ENCODE measurements at places on chromosomes 12 and 14.

DNA sequence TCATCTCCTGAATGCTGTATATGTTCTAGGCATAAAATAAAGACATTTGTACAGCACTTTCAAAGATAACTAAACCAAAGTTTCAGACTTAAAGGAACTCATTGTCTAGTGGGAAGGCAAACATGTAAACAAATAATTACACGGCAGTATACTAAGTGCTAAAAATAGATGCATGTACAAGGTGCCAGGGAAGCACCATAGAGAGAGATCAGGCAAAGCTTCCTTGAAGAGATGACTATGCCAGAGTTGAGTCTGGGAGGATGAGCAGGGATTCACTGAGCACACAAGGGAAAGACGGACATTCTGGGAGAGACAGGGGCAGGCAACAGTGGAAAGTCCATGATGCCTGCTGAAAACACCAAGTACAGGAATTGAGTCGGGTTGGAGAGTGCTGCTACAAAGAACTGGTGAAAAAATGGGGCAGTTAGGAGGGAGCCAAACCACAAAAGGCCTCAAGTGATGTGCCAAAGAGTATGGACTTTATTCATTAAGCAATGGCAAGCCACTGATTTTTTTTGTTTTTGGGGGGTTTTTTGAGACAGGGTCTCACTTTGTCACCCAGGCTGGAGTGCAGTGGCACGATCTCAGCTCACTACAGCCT, 26.8 kb downstream of the ANKS1B start:
- no peaks in the 10 kb centered on the region for H3K4me1 ChIP-seq
- H3K27ac ChIP-seq = no peak overlapping the region
- no peaks in the 10 kb centered on the region for H3K36me3 ChIP-seq
- no peak overlapping the region for H3K4me3 ChIP-seq
- no peak for DNase-seq

DNA sequence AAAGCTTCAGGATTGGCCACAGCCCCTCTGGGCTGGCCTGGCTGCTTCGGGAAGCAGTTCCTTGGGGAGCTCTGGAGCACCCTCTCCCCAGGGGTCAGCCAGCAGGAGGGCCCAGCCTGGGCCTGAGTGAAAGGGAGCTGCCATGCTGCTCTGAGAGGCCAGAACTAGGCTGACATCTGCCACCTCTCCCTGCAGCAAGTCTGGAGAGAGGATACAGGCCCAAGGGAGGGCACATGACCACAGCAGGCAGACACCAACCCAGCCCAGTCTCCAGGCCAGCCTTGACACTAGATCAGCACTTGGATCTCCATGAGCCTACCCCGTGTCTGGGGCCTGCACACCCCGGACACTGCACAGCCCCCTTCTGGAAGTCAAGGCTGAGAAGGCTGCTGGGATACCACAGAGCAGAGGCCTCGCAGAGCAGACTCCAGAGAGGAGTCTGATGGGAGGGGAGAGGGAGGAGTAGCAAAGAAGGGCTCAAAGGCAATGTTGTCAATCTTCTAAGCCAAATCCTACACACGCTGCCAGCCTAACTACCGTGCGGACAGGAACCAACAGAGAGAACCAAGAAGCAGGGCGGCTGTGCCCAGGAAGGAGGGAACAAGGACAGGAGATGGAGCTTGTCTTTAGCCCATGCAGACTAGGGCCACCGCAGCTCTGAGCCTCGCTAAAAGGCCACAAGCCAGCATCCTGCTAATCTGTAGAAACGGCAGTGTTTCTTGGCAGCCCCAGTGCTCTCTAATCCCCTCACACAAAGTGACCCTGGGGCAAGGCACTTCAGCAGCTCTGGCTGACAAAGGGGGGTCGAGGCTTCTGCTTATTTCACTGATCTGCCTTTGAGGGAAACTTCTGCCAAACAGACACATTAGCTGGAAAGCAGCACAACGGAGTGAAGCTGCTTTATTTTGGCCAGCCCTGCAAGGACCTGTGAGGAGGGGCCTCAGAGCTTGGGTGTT, 12.9 kb downstream of the COL2A1 start:
- no peak overlapping the region for H3K27ac ChIP-seq
- DNase-seq = no peak
- H3K36me3 ChIP-seq = no peaks in the 10 kb centered on the region
- no peak overlapping the region for H3K4me3 ChIP-seq
- no peaks in the 10 kb centered on the region for H3K4me1 ChIP-seq

GRCh38 chr14:55448141-55448614, 7.8 kb upstream of the TBPL2 start:
- H3K27ac ChIP-seq = no peak overlapping the region
- no peaks in the 10 kb centered on the region for H3K4me1 ChIP-seq
- no peak overlapping the region for H3K4me3 ChIP-seq
- DNase-seq = no peak
- no peaks in the 10 kb centered on the region for H3K36me3 ChIP-seq
- H3K27me3 ChIP-seq = no peaks in the 10 kb centered on the region

DNA sequence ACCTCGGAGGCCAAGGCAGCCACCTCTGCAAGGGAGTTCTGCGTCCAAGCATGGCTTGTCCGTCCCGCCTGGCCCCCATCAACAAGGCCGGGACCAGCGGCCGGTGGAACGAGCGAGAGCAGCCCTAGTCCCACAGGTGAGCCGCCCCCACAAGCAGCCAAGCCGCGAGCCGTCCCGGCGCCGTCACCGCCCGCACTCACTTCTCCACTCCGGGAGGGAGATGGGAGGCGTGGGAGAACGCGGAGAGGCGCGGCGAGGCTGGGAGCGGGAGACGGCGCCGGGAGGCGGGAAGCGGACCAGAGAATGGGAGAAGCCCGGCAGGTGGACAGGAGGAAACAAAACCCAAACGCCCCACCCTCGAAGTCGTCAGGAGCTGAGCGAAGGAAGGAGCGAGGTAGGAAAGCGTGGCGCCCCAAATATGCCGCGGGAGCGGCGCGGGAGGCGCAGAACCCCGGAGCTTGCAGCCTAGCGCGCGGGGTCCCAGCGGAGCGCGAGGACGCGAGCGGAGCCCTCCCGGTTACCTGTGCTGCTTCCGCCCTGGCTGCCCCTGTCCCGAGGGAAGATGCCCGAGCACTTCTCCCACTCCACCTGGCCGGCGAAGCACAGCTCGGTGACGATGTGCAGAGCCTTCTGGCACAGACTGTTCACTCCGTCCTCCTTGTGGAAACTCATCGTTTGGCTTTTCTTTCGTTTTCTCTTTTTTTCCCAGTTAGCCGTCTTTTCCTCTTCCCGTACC, 600 bp downstream of the SYT10 start:
- DNase-seq = peak; percentile 80
- H3K27me3 ChIP-seq = peaks cover 29% of the 10 kb centered on the region
- no peaks in the 10 kb centered on the region for H3K4me1 ChIP-seq
- H3K27ac ChIP-seq = no peak overlapping the region
- peak overlapping the region; percentile 75 for H3K4me3 ChIP-seq
- H3K36me3 ChIP-seq = no peaks in the 10 kb centered on the region

- no peak overlapping the region for H3K4me3 ChIP-seq
Observed at GRCh38 chr14:24072436-24072835, 1.1 kb downstream of the CPNE6 start.

DNA sequence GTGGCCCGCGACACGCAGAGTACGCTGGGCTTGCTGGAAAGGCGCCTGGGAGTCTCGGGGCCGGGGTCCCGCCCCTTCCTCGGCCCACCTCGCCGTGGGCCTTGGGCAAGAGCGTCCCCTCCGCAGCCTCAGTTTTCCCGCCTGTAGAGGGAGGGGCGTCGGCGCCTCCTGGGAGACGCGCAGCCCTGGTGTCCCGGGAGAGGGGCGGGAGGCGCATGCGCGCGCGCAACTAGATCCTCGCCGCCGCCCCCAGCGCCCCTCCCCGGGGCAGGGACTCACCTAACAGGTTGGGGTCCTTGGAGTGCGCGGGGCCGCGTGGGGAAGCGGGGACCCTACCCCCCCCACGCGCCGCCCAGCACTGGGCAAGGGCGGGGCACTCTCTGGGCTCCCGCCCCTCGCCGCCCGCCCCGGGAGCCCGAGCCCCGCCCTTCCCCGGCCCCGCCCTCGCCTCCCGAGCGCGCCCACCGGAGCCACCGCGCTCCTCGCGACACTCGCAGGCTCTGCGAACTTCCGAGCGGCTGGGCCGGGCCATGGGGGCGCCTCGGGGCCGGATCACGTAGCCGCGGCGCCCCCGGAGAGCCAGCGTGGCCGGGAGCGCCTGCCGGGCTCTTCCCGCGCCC, at the start of gene KIF26A:
TSS of gene KIF26A (plus strand) at position 490 of the 620 bp plus-strand sequence. CDS start 136 bp downstream, outside the sequence.
- peak within 1 kb of the TSS; percentile 67 for H3K4me3 ChIP-seq
- DNase-seq = no peak
- peaks cover 25% of the 10 kb centered on the region for H3K4me1 ChIP-seq
- peaks cover 35% of the 10 kb centered on the region for H3K27me3 ChIP-seq
- H3K36me3 ChIP-seq = no peaks in the 10 kb centered on the region
- no peak within 1 kb of the TSS for H3K27ac ChIP-seq

GRCh38 chr14:104150136-104151025, 12.0 kb downstream of the KIF26A start:
- H3K27me3 ChIP-seq = no peaks in the 10 kb centered on the region
- DNase-seq = no peak
- H3K27ac ChIP-seq = no peak overlapping the region
- no peak overlapping the region for H3K4me3 ChIP-seq
- peaks cover 9% of the 10 kb centered on the region for H3K36me3 ChIP-seq
- peaks cover 28% of the 10 kb centered on the region for H3K4me1 ChIP-seq

DNA sequence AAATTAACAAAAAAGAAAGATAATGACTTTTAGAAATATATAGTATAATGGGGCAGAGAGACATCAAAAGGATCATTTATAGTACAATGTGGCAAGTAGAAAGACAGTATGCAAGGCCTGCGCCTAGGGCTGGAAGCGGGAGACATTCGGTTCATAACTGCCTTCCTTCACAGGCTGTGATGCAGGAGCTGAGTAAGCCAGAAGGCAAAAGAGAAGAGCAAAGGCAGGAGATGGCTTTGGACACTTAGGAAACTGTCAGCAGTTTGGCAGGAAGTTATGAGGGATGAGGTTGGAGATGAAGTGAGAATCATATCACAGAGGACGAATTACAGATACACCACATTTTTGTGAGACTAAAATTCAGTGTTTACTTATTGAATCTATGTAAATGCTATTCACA, 97.8 kb downstream of the EPS8 start:
- no peaks in the 10 kb centered on the region for H3K36me3 ChIP-seq
- H3K27ac ChIP-seq = no peak overlapping the region
- no peak for DNase-seq
- no peak overlapping the region for H3K4me3 ChIP-seq
- no peaks in the 10 kb centered on the region for H3K4me1 ChIP-seq

- H3K27ac ChIP-seq = no peak overlapping the region
- no peaks in the 10 kb centered on the region for H3K4me1 ChIP-seq
- no peaks in the 10 kb centered on the region for H3K27me3 ChIP-seq
- no peak overlapping the region for H3K4me3 ChIP-seq
Observed at GRCh38 chr12:9122091-9122609, 6.4 kb upstream of the A2M start.

DNA sequence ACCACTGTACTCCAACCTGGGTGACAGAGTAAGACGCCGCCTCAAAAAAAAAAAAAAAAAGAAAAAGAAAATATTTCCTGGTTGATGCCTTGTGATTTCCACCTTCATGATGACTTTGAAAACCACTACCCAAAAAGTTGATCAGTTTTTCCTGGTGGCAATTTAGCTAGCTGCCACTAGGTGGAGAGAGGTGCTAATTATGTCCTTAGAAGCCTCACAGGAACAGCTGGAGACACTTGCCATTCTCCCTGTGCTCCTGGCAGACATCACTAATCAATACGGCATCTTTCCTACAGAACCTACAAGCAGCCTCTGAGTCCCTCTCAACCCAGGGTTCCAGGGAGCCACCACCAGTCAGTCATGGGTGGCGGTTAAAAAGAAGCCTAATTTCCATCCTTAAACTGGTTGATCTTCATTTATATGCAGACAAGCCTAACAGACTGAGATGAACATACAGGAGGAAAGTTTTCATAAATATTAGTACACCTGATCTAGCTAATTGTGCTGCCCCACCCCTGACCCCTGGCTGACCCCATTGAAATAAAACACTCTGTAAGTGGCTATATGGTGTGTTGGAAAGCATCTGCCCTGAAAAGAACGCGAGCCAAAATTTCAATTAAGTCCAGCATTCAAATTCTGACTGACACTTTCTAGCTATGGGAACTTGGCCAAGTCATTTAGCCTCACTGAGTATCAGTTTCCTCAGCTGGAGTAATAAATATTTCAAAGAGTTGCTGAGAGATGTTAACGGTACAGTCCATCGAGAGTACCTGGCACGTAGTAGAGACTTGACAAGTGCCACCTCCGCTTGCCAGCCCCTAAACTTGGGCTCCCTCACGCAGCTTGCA, 6.2 kb upstream of the OAS1 start:
- H3K36me3 ChIP-seq = no peaks in the 10 kb centered on the region
- no peaks in the 10 kb centered on the region for H3K4me1 ChIP-seq
- DNase-seq = peak; percentile 54
- H3K4me3 ChIP-seq = no peak overlapping the region
- H3K27me3 ChIP-seq = no peaks in the 10 kb centered on the region
- no peak overlapping the region for H3K27ac ChIP-seq

- no peak overlapping the region for H3K4me3 ChIP-seq
- no peaks in the 10 kb centered on the region for H3K36me3 ChIP-seq
- H3K27me3 ChIP-seq = no peaks in the 10 kb centered on the region
- H3K4me1 ChIP-seq = peaks cover 3% of the 10 kb centered on the region
- DNase-seq = no peak
Observed at GRCh38 chr12:108724054-108724889, 7.0 kb downstream of the CORO1C start.

DNA sequence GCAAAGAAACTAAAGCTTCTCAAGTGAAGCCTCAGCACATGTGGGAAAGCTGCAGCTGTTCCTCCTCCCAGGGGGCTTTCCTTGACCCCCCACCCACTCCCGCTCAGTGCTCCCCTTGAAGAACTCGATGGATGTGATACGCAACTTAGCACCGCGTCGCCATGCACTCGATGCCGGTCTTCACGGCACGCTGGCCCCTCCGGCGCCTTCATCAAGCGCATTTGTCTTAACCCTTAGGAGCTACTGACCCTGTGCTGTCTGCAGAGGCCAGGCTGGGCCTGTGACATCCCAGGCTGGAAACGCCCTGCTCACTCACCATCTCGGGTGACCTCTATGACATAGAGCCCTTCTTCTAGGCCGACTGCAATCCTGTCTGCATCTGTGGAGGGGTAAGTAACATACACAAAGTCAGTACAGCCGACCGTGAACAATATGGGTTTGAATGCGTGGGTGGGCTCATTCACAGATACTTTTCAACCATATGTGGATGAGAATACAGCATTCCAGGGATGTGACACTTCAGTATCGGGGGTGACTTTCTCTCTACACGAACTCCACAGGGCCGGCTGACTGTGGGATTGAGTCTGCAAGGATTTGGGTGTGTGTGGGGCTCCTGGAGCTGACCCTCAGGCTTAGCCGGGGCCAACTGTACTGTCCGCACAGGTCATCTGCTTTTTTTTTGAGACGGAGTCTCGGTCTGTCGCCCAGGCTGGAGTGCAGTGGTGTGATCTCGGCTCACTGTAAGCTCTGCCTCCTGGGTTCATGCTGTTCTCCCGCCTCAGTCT, 23.1 kb downstream of the AMN start:
- no peak overlapping the region for H3K4me3 ChIP-seq
- no peaks in the 10 kb centered on the region for H3K4me1 ChIP-seq
- no peaks in the 10 kb centered on the region for H3K27me3 ChIP-seq
- H3K36me3 ChIP-seq = peaks cover 35% of the 10 kb centered on the region
- DNase-seq = no peak
- no peak overlapping the region for H3K27ac ChIP-seq

- H3K27me3 ChIP-seq = peaks cover 60% of the 10 kb centered on the region
- H3K4me1 ChIP-seq = peaks cover 30% of the 10 kb centered on the region
- H3K36me3 ChIP-seq = no peaks in the 10 kb centered on the region
- DNase-seq = peak; percentile 74
Observed at GRCh38 chr12:49345825-49346658, 646 bp upstream of the DNAJC22 start.

- H3K36me3 ChIP-seq = no peaks in the 10 kb centered on the region
- DNase-seq = no peak
Observed at GRCh38 chr12:130768120-130768519, 52.0 kb upstream of the RIMBP2 start.

GRCh38 chr12:11786638-11787365, 137.3 kb downstream of the ETV6 start:
- H3K27me3 ChIP-seq = no peaks in the 10 kb centered on the region
- H3K4me3 ChIP-seq = no peak overlapping the region
- H3K27ac ChIP-seq = no peak overlapping the region
- H3K4me1 ChIP-seq = peaks cover 2% of the 10 kb centered on the region
- no peaks in the 10 kb centered on the region for H3K36me3 ChIP-seq

Measured in H1 (cell line).